ENCODE measurements at places on chromosomes 11 and 22. TPM values are rescaled to one million over a fixed set of nuclear protein-coding genes. Genes with fewer than 3 reads are reported as not detected.

Gene RAG1
- total RNA-seq: 1.4 TPM

GRCh38 chr22:39241794-39242594 is 2.8 kb downstream of the PDGFB start:
- no peak for DNase-seq

- no peak for DNase-seq
Observed at GRCh38 chr11:133388975-133389568, 143.2 kb downstream of the OPCML start.

Gene CLCF1
- 0.89 TPM for total RNA-seq

Gene SCN3B
- total RNA-seq: 1.7 TPM

Gene MAPK12
- total RNA-seq: 15.8 TPM

DNA sequence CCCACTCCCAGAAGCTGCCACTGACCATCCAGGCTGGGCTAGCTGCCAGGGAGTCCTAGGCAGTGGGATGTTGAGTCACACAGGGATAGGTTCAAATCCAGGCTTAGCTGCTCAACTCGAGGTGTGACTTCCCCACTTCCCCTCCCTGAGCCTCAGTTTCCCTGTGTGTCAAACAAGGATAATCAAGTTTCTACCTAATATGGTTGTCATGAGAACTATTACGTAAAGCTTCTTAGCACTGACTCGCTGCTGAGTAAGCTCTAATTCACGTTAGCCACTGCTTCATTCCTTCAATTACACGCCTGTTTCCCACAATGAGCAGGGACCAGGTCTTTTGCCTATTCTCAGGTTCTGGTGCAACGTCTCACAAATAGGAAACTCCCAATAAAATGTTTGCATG is 67.7 kb downstream of the SEZ6L start:
- DNase-seq: no peak

DNA sequence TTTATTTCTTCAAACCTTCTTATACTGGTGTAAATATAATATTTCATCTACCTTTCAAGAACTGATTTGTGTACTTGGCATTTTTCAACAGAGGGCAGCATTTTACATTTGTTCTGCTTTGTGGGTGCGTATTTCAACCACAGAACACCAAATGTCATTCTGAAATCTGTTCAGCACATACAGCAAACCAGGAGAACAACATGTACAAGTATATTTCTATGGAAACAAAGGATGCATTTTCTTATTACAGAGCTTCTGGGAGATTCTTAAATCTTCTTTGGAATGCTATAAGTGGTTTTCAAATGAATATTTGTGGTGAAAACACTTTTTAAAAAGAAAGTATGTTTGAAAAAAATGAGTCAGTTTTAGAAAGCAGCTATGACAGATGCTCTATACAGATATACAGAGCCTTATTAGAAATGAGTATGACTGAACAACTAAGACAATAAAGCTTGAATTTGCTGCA is 946.0 kb downstream of the FAM181B start:
- no peak for DNase-seq

GRCh38 chr11:42707541-42707940 is 604.3 kb upstream of the API5 start:
- DNase-seq: no peak

- peak; percentile 62 for DNase-seq
Observed at GRCh38 chr11:61718621-61719302, 33.7 kb upstream of the MYRF start.

Gene TMEM121B
- total RNA-seq: 1.7 TPM

DNA sequence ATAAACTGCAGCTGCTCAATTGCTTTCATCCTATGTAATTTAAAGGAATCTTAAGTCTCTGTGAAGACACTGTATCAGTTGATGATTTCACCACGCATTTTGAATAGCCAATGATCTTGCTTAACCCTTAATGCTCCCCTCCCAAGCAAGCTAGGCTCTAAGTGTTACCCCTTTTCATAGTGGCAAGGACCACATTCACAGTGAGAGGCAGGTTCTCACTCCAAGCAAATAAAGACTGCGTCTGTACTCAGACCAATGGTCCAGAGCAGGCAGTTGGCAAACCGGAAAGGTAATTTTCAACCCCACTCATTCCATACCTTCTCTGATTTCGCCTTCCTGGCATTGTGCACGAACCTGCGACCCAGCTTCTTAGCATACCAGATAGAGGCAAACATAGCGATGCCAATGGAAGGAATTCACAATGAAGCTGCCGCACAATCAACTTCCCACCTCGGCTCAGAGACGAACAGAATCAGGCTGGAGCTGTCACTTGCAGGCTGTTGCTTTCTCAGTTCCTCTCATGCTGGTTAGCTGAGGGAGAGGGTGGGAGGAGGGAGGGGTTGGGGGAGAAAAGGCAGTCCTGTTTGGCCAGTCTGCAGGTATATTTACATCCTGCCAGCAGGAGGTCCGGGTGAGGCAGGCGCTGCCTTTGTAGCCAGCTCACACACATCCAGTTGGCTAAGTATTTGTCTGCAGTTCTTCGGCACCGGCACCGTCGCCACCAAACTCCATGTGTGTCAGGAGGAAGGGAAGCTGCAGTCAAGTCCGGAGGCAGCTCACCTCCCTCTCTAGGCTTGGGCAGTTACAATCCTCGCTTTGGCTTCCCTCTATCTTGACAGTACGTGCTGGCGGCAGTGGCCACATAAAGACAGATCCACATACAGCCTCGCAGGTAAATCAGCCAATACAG is 1151.2 kb upstream of the CCDC90B start:
- peak; percentile 28 for DNase-seq

Gene ZDHHC8
- 51.6 TPM for total RNA-seq

DNA sequence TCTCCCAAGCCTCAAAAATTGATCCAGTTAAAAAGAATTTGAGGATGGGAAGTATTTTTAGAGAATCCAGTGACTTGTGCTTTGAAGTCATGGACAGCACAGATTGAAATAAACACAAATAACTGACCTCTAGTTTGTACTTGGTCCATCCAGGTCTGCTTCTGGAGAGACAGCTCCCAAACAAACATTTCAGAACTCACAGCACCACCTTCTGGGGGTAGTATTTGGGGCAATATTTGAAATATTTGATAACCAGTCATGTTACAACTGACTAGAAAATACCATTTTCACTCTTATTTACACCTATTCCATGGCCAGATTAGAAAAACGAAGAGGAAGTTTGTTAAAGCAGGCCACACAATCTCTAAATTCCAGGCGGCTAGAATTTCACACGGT is 56.2 kb downstream of the CTSC start:
- no peak for DNase-seq

DNA sequence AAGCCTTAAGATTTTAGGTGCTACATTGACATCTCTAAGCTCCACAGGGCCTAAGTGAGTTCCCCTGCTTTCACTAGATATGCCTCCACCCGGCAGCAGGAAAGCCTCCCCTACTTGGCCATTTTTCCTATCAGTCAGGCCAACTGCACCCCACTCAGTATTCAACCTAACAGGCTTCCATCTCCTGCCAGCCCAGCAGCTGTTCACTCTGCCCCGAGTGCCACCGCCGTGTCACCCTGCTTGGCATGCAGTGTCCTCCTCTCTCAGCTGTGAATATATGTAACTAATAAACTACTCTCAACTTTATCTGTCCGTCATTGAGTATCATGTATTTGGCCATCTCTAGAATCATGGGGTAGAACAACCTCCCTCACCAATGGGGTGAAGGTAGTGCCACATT is 9.0 kb upstream of the OR6M1 start:
- peak; percentile 17 for DNase-seq

Gene FGF3
- total RNA-seq: not detected

- no peak for DNase-seq
Observed at GRCh38 chr11:13883042-13883441, 79.5 kb upstream of the SPON1 start.

DNA sequence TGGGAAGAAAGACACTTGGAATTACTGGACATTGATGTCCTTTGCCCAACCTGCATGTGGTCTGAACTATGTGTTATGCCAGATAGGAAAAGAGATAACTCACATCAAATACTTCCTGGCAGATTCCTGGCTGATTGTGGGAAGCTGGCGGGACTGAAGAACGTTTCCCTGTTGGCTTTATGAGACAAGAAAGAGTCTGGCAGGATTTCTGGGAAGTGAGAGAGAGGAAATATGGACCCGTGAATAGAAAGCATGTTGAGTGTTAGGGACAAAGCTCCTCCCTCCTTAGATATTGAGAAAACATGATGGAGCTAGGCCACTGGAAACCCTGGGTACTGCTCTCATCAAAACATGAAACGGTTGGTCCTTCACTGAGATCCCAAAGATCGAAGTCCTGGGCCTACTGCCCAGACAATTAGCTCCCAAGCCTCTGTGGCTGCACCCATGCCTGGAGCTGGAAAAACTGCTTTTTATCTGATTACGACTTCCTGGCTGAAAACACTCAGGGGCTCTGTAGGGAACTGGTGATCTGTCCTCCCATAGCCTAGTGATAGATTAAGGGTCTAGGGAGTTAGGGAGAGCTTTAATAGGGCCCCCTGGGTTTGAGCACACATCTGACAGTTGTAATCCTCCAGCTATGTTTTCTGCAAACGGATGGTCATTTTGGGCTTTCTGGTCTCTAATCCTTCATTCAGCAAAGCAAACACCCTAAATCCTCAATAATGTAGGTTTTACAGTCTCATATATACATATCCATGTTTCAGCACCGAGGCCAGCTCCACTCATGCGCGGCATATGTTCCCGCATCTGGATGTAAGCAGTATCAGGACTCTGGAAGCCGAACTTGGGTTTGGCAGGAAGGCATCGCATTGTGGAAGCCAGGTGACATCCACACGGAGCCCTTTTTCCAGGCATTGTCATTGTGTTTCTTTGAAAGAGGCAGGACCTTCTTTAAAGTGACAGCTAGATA is 6.1 kb upstream of the B3GAT1 start:
- DNase-seq: no peak

- DNase-seq: no peak
Observed at GRCh38 chr11:119179983-119180382, 5.3 kb upstream of the NHERF4 start.

- DNase-seq: peak; percentile 15
Observed at GRCh38 chr11:72732329-72732728, 19.9 kb downstream of the ARAP1 start.

DNA sequence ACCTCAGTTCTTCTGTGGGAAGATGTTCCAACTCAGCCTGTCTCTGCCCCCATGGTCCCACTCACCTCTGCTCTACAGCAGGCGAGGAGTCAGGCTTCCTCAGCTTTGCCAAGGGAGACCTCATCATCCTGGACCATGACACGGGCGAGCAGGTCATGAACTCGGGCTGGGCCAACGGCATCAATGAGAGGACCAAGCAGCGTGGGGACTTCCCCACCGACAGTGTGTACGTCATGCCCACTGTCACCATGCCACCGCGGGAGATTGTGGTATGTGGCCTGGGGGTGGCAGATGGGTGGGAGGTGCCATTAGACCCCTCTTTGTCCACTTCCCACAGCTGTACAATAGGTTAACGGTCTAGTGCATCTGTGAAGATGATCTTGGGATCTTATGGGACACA is 73.3 kb downstream of the MYO7A start:
- no peak for DNase-seq

Gene CALCA
- total RNA-seq: not detected

Data from left ventricle myocardium superior (tissue), 1 donor.